Prostate gland (tissue), 2 donors: ENCODE measurements at places on chromosomes 7 and 10.

GRCh38 chr7:141752634-141753033 is 11.3 kb upstream of the TAS2R3 start:
- DNase-seq, result no peak

GRCh38 chr7:46939558-46939957 is 642.4 kb downstream of the TNS3 start:
- DNase-seq, result no peak

DNA sequence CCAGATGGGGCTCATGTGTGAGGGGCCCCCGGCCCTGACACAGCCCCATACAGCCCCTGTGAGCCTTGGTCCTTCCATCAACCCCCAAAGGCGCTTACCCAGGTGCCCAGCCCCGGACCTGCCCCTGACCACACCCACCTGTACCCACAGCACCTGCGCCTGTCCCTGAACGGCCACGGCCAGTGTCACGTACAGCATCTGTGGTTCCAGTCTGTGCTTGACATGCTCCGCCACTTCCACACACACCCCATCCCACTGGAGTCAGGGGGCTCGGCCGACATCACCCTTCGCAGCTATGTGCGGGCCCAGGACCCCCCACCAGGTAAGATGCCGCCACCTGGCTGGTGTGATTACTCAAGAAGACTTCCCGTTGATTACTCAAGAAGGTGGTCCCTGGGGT is 33.5 kb downstream of the SH2B2 start:
- DNase-seq, result no peak

- no peak for DNase-seq
These were observed 40.5 kb upstream of the DPYSL4 start for GRCh38 chr10:132146271-132146671.

- no peak for DNase-seq
These were observed 25.5 kb downstream of the RBM17 start for GRCh38 chr10:6114299-6114698.

DNA sequence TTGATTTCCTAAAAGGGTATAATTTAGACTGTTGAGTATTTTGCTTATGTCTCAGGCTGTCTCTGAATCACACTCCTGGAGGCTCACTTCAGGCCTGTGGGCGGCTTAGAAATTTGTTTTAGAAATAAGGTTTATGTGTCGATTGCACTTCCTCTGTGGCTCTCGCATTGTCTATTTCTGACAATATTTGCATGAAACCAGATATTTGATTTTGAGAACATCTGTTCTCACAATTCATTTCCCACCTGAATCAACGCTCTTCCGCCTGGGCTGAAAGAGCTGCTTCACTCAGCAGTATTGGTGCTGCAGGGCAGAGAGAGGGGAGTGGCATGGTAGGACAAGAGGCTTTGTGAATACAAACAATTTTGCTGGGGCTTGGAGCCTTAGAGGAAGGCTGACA is 262.0 kb downstream of the ADRA2A start:
- no peak for DNase-seq

GRCh38 chr10:122559228-122559627 is 1.3 kb upstream of the DMBT1 start:
- no peak for DNase-seq

GRCh38 chr7:108020585-108020984 is 17.6 kb upstream of the LAMB1 start:
- DNase-seq, result no peak

DNA sequence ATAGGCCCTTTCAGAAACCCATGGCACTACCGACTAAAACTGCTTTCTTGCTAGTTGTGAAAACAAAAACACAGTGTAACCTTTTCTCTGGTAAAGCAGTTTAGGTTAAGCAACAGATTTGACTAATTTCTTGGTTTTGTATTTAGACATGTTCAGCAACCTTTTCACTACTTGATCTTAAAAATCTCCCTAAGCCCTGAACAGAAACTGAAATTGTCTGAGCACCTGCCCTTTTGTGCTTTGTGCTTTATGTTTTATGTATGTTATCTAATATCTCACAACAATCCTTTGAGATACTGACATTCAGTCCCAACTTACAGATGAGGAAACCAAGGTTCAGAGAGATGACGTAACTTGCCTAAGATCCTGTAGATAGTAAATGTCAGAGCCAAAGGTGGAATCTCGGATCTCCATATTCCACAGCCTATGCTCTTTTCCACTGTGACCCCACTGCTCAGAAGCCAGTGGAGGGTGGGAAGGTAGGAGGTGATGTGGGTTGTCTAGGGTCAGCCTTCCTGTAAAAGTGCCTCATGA is 146.6 kb downstream of the LCOR start:
- no peak for DNase-seq

- DNase-seq, result no peak
These were observed 1.4 kb downstream of the CPA1 start for GRCh38 chr7:130381468-130382312.

DNA sequence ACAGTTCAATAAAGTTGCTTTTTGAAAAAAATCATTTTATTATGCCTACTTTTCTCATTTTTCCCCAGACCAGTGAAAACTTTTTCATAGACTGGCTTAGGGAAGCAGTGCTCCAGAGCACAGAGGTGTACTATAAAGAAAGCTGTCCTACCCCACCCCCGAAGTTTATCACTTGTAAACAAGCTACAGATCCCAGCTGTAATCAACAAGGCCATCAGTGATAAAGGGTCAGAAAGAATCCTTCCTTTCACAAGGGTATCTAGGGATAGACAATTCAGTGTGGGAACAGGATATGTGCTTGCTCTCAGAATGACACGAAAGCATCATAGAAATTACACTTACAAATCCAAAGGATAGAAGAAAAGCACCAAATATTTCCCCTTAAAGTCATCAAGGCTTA is 4.5 kb downstream of the PRDX3 start:
- no peak for DNase-seq

DNA sequence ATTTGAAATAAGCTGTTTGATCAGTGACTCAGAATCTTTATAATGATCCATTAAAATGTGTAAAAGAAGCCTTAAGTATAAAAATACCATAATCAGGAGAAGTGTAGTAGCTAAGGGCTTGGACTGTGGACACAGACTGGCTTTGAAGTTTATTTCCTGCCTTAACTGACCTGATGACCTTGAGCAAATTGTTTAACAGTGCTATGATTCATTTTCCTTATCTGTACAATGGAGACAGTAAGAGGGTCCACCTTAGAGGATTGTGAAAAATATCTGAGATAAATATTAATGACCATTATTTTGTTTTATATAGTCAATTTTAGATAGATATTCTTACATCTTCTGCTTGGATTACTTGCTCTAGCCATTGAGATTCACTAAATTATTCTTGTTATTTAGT is 13.3 kb upstream of the RPA3 start:
- no peak for DNase-seq

DNA sequence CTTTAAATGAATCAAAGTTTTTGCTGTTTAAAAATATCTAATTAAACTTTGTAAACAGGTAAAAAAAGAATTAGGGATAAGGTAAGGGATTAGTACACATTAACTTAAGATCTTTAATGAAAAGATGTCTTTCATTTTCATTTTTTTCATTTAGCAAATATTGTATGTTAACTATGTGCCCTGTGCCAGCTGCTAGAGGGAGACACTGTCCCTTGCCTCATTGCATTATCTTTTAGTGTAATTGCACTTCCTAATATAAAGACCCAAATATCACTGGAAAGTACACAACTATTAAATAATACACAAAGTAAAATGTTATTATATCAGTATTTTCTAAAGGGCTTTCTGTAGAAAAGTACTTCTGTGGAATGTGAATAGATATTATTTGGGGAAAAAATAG is 102.7 kb downstream of the GPR37 start:
- no peak for DNase-seq

DNA sequence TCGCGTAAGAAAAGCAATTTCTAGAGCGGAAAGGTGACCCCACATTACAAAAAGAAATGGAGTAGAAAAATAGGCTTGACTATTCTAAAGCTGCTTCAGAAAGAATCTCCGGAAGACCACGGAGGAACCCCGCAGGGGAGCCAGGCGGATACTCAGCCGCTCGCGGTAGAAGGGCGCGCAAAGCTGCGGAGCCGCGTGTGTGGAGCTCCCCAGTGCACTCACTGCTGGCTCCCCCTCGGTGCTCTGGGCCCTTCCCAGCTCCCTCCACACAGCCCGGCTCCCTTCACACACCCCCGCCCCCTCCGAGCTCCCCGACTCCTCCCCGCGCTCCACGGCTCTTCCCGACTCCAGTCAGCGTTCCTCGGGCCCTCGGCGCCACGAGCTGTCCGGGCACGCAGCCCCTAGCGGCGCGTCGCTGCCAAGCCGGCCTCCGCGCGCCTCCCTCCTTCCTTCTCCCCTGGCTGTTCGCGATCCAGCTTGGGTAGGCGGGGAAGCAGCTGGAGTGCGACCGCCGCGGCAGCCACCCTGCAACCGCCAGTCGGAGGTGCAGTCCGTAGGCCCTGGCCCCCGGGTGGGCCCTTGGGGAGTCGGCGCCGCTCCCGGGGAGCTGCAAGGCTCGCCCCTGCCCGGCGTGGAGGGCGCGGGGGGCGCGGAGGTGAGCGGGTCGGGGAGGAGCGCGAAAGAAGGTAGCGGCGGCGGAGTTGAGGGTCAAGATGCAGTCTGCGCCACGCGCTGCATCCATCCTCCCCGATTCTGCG is at the start of gene STEAP2:
Gene STEAP2, plus strand, starts transcription at position 350 of the 758 bp plus-strand sequence. CDS start 13,343 bp downstream, outside the sequence.
- DNase-seq, result peak; percentile 90

- DNase-seq, result peak; percentile 95
These were observed 17.8 kb downstream of the SCD start for GRCh38 chr10:100364735-100365391.

DNA sequence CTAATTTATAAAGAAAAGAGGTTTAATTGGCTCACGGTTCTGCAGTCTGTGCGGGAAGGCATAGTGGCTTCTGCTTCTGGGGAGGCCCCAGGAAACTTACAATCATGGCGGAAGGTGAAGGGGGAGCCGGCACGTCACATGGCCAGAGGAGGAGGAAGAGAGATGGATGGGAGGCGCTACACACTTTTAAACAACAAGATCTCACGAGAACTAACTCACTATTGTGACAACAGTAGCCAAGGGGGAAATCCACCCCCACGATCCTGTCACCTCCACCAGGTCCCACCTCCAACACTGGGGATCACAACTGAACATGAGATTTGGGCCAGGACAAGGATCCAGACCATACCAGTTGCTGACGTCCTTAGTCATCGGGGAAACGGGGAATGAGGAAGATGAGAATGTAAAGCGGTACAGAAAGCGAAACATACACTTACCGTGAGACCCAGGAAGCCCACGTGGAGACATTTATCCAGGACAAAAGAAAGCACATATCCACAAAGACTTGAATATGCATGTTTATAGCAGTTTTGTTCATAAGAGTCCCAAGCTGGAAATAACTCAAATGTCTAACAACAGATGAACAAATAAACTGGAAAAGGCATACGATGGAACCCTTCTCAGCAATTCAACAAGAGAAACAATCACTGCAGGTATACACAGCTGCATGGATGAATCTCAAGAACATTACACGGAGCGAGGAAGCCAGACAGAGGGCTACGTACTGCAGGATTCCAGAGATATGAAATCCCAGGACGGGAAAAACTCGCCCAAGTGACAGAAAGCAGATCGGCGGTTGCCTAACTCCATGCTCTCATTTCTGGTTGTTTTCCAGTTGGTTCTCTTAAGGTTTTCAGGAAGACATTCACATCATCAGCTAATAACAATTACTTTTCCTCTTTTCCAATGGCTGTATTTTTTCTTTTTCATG is 26.2 kb upstream of the INPP5A start:
- DNase-seq, result no peak

DNA sequence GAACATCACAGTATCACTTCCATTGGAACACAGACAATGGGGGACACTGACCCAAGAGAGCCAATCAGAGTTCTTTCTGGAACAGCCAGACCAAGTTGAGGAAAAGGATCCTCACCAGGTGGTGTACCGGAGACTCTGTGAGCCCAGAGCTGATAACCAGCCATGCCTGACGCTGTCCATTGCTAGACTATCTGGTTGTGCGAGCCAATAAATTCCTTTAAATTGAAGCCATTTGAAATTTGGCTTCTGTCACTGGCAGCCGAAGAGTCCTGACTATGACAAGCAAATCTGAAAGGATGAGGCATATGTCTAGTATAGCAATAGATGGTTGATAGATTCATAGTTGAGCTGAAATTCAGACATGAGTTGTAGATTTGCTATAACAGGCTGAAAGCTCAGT is 3.1 kb upstream of the LHPP start:
- no peak for DNase-seq

DNA sequence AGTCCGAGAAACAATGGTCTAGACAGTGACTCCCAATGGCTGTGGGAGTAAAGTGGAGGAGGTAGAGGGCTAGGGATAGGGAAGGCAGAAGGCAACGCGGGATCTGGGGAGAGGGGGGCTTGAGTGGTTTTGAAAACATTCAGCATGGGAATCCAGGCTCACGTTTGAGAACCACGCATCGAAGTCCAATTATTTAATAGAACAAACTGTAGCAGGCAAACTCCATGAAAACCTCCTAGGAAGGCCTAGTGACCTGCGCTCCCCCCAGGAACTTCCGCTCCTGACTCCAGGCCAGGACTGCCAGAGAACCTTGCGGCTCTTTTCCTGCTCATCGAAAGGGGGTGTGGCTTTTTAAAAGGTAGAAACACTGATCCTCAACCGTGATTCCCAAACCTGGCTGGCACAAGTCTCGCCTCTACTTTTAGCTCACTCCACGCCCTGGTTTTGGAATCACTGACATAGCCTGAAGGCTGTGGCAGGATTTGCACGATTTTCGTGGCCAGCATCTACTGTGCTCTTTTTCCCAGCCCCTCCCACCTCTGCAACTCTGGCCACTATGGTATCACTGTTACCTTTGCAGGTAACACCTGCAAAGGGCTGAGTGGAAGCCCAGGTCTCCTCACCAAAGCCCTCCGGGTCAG is 43.4 kb downstream of the MYOF start:
- peak; percentile 85 for DNase-seq

- no peak for DNase-seq
These were observed 80.2 kb upstream of the CACNB2 start for GRCh38 chr10:18059826-18060559.

- no peak for DNase-seq
These were observed 21.3 kb upstream of the LRGUK start for GRCh38 chr7:134105841-134106240.

GRCh38 chr10:97830064-97830463 is 19.6 kb upstream of the GOLGA7B start:
- no peak for DNase-seq

DNA sequence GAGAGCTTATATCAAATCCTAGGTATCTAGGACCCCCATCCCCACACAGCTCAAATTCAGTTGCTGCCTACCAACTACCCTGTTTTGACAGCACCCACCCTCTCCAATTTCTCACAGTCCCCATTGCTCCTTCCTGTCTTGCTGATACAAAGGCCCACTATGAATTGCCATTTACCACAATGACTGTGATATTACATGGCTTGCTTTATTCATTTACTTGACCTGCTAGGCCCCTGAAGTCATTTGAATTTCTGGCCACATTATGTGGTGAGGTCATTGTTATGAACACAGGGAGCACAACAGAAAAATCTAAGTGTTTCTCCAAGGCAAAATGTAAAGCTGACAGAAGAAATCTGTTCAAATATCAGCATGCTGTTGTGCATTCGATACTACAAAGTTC is 101.4 kb downstream of the PPP1R17 start:
- no peak for DNase-seq

DNA sequence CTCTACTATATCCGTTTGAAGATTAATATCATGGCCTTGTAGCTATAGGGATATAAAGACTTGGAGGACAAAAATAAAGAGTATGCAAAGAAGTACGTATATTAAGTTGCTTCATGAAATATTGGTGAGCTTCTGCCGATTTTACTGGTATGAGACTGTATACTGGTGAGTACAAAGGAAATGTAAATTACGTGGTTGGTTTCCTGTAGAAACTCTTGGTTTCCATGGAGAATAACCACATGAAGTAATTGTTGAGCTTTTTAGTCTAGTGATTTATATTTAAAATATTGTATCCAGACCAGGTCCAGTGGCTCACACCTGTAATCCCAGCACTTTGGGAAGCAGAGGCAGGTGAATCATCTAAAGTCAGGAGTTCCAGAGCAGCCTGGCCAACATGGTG is 32.2 kb upstream of the GLI3 start:
- DNase-seq, result no peak
